ENCODE measurements at places on chromosomes 7 and 10.

- no peak for DNase-seq
These were observed 131.1 kb downstream of the TAX1BP1 start for GRCh38 chr7:27871086-27871485.

GRCh38 chr10:17891435-17891834, 60.3 kb upstream of the SLC39A12 start:
- DNase-seq: no peak

DNA sequence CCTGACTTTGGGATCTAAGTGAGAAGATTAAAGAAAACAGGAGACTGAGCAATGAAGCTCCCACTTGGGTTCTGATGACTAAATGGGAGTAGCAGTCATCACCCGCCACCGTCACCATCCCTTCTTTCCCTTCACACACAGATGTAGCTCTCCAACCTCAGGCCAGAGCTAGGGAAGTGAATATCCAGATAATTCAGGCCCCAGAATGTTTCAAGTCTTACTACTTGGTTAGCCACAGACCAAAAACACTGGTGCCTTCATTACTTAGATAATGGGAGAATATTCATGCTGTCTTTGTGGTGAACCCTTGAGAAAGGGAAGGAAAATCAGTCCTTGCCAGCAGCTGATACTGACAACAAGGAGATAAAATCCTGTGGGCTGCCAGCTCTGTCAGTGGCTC, 100.7 kb downstream of the OSBPL3 start:
- DNase-seq: peak; percentile 41

- no peak for DNase-seq
These were observed 51.1 kb downstream of the KCTD7 start for GRCh38 chr7:66679633-66680244.

DNA sequence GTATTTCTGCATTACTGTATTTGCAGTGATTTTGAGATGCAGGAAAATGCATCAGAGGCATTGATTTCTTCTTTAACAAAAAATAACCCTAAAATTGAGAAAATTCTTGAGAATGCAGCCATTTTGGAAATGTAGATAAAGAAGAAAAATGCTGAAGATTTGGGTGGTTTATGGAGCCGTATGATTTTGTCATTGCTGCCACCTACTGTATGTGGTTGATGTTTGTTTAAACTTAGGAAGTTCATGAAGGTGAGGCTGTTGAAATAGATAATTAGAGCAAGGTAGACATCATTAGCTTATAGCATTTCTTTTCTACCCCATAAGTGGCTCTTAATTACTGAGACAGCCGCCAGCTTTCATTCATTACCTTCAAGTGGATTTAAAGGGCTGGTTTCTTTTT, 92.1 kb upstream of the SAMD8 start:
- DNase-seq: peak; percentile 63

DNA sequence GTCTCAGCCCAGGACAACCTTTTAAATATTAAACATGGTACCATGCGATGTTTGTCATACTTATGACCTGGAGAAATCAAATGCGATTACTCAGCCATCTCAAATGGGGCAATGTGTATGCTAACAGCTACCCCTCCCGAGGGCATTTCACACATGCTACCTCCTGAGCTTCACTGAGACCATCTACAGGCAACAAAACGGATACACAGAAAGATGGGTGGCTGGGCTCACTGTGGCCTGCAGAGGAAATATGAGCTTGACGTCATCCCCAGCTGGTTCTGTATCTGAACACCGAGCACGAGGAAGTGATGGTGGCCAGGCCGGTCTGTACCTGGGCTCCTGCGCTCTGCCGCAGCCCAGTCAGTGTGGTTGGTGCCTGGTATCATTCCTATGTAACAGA, 374.3 kb downstream of the RPS24 start:
- no peak for DNase-seq

- DNase-seq: no peak
These were observed 14.5 kb downstream of the ANKRD7 start for GRCh38 chr7:118239014-118239413.

DNA sequence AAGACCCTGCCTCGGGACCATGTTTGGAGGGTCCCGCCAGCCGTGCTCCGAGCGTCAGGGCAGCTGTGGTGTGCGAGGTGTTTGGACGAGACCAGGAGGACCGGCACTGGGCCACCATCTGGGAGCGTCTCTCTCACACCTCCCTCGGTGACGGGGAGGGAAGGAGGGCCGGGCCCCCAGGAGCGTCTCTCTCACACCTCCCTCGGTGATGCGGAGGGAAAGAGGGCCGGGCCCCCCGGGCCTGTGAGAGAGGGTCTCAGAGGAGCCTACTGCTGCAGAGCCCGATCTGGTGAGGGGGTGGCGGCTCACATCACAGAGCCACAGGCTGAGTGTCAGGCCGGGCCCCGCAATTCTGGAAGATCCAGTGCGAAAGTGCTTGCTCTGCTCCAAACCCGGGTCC, 65.8 kb upstream of the CFAP46 start:
- DNase-seq: no peak

DNA sequence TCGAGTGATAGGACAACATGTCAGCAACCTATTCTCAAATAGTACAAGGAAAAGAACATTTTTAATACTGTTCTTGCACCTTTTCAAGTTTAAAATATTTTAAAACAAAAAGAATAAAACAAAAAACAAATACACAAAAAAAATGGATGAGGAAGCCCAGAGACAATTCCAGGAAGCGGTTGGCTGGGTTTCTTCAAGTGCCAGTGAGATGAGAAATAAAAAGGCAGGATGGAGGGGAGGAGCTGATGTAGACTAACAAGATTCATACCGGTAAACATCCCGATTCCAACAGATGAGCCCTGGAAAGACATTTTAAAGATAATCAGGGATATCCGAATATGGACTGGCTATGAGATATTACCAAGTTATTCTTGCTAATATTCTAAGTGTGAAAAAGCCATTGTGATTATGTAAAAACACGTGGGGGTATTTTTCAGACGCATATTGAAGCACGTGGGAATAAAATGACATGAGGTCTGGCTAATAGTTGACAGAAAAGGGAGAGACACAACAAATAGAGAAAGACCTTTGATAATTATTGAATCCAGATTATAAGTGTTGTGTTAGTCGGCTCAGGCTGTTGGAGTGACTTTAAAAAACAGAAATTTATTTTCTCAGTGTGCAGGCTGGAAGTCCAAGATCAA, 101.3 kb upstream of the LRRC4 start:
- no peak for DNase-seq

DNA sequence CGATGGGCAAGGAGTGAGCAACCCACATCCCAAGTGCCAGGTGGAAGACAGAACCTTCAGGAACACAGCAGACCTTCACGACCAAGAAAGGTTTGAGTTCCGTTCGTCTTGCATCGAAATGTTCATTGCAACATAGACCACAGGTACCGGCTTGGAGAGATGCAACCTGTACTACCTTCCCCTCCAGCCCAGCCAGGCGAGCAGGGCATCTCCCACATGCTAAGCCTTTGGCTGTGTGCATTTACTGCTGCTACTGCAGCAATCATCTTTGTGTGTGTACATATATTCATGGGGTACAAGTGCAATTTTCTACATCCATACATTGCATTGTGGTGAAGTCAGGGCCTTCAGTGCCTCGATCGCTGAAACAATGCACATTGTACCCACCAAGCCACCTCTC, 58.8 kb downstream of the CTBP2 start:
- DNase-seq: no peak

DNA sequence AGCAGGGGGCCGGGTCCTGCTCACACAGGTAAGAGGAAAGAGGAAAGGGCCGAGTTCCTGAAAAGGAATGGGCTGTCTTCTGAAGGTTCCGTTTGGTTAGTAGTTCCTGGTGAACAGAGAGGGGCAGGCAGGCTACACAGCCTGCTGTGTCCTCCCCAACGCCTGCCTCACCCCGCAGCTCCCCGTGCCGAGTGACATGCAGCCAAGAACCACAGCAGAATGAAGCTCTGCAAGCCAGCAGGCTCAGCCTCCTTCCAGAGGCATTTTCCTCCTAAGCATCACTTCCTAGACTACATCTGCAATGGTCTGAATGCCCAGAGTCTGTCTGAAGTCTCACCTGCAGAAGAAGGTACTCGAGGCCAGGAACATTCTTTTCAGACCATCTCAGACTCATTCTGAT, 202.4 kb upstream of the TCERG1L start:
- DNase-seq: no peak

- peak; percentile 10 for DNase-seq
These were observed 220.2 kb downstream of the EMX2 start for GRCh38 chr10:117762819-117763172.

DNA sequence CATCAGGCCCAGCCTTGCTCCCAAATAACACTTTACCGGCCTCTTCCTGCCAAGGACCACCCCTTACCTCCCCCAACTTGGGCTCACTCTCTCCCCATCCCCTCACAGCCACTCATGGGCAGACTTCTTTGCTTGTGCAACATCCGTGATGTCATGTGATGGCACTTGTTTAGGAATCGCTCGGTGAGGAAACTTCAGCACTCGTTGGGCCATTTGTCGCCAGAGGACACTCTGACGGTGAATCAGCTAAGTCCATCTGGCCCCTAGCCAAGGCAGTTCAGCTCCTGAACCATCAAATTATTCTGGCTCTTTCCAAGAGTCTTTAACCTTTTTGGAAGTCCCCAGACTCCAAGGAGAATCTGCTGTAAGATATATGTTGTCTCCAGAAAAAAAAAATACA, 19.2 kb downstream of the BTBD16 start:
- no peak for DNase-seq

GRCh38 chr7:93890041-93890463, 501 bp downstream of the TFPI2 start:
- peak; percentile 78 for DNase-seq

GRCh38 chr7:149584530-149584929, 86.9 kb upstream of the ZNF746 start:
- no peak for DNase-seq

GRCh38 chr10:131830446-131831130, 70.2 kb upstream of the PPP2R2D start:
- DNase-seq: no peak

DNA sequence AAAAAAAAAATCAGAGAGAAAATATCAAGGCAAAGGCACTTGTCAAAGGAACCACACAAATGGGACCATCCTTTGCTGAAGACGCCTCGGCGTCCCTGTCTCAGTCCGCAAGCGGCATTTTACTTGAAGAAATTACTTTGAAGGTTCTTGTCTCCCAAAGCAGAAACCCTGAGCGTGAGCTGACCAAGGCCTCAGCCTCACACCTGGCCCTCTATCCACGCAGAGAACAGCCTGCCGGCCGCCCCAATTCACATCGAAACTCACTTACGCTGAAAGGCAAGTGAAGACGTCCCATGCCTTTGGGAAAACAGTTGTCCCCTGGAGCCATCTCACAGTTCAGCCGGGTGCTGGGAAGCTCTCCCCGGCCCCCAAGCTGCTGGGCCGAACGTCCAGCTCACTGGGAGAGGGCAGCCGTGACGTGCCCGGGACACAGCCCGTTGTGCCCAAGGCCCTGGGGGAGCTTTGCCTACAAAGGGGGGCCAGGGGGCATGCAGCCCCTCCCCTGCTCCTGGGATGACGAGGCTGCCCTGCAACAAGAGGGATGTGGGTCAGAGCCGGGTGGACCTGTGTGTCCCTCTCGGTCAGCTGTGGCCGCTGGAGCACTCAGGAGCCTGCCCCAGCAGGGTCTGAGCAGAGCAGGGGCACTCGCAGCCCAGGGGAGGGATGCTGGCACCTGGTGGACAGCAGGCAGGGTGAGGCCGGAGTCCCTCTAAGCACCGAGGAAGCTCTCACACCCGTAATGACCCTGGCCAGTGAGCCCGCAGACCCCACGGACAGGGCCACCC, 49.6 kb upstream of the PDGFA start:
- DNase-seq: no peak

DNA sequence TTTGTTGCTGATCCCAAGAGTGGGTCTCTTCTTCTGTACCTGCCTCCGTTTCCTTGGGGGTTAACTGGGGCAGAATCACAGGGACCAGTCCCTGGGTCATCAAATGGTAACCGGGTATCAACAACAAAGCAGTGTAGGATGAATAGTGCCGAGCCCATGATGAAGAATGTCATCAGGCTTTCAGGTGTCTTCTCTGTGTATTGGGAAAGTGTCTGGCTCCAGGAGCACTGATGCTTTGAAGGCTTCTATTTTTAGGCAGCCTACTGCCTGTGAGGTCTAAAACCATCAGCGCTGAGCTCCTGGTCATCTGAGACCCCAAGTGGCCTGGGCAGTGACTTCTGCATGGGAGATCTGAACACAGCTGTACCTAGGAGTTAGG, 48.2 kb upstream of the SHH start:
- no peak for DNase-seq

- no peak for DNase-seq
These were observed 1089.5 kb upstream of the LRRN3 start for GRCh38 chr7:110001254-110001938.

DNA sequence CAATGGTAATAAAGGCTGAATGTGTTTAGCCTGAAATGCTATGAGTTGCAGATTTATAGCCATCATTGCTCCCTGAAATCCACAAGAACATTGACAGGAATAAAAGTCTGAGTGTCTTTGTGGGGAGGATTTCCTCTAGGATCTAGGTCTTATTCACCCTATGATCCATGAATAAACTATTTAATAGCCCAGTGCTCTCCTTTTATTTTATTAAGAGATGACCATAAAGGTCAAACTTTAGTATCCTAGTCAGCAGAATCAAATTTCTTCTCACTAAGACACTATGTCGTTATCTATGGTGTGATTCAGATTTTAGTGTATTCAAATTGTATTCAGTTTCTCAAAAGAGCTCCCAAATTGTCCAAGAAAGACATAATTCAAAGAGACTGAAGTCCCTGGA, 67.8 kb upstream of the AKR1E2 start:
- DNase-seq: no peak

DNA sequence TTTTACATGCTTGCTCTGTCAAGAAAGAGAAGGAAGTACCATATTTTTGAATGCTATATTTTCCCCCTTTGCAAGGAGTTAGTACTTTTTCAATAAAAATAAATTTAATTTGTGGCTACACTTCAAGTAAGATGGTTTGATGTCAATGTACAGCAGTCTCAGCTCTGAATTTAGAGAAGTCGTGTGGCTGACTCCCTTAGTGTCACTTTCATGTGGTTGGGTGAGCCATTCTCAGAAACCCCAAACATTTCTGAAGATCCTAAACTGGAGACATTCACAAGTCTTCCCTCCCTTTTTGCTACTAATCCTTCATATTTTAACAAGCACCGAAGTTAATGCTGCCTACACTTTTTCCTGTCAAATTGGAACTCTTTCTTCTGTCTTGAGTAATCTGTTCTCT, 244.4 kb downstream of the DYNC1I1 start:
- no peak for DNase-seq
